Activated CD4-positive, alpha-beta memory T cell treated with anti-CD3 and anti-CD28 coated beads for 36 hours (primary cell): ENCODE measurements at places on chromosomes 11 and 22. TPM values are rescaled to one million over a fixed set of nuclear protein-coding genes. Genes with fewer than 3 reads are reported as not detected.

DNA sequence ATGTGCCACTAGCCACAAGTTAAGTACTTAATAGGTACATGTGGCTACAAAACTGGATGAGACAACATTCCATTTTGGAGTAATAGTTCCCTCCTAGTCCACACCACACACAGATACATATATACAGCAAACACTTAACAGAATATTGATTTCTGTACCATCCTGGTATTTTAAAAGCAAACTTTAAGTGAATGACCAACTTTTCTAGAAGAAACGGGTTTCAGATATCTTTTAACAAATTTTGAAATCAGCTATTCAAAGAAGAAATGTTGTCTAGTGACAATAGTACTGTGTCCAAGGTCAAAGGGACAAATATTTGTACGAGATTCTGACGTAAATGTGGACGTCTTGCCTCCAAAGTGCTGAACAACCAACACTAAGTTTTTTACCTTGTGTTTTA, 12.3 kb upstream of the CARD16 start:
- DNase-seq: no peak

Gene DSCAML1
- total RNA-seq: 0.29 TPM

DNA sequence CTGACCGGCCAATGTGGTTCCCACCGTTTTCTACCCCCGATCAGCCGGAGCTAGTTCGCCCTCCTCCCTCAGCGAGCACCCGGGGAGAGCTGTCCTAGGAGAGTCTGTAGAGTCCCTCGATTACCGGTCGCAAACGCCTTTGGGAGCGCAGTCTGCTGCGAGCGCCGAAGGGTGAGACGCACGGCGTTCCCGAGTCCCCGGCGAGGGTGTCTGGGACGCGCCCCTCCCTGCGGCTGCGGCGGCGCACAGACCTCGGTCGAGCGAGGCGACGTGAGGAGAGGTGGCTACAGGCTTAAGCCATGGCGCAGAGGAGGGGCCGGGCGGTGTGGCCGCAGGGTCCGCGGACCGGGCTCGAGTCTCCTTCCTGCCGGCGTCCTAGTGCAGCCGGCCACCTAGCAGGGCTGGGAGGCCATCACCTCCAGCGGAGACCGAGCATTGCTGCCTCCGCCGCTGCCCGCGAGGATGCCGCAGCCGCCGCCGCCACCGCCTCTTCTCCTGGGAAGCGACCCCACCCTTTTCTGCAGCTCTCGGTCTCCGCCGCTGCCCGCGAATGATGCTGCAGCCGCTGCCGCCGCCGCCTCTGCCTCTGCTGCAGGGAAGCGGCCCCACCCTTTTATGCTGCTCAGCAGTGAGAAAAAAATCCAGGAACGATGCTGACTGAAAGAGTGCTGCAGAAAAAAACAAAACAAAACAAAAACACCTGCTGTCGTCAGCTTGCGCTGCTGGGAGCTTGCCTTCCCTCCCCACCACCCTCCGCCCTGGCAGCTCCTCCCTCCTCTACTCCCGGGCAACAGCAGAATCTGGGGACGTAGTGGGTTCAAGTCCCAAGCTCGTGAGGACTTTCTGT, at the start of gene MAP6:
MAP6 (minus strand) TSS at position 588 of the 847 bp plus-strand sequence. CDS start 669 bp downstream, outside the sequence.
- DNase-seq: peak; percentile 46

DNA sequence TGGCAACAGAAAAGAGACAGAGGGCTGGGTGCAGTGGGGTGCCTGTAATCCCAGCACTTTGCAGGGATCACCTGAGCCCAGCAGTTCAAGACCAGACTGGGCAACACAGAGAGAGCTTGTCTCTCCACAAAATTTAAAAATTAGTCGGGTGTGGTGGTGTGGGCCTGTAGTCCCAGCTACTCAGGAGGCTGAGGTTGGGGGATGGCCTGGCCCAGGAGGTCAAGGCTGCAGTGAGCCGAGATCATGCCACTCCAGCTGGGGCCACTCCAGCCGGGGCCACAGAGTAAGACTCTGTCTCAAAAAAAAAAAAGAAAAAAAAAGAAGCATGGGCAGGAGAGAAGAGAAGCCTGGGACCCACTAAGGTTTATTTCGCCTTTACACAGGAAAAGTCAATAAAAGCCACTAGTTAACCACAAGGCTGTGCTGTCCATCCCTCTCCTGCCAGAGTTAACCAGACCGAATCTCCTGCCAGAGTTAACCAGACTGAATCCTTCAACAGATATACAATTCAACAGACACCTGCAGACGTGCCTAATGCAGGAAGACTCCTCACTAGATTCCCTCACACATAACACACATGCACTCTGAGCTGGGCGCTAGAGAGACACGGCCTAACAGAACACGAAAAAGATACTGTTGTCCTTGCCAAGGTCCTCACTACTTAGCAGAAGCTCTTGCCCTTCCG, 29.8 kb downstream of the MICAL3 start:
- DNase-seq: no peak

Gene OR4D5
- not detected for total RNA-seq

Gene MS4A1
- total RNA-seq: not detected

DNA sequence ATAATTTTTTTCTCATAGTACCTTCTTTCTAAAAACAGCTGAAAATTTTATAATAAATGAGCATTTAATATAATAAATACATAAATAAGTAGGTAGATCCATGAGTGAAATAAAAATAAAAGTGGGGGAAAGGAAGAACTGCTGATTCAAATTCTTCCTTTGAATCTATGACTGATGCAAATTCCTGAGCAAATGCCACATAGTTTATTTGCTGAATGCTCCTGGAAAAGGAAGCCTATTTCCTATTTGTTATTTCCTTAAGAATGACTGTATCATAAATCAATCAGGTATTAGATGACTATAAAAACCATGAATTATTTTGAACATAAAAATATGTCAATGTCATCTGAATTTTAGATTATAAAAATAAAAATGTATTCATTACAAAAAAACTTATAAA, 16.6 kb downstream of the BTBD10 start:
- DNase-seq: no peak

Gene PANX3
- total RNA-seq: not detected

DNA sequence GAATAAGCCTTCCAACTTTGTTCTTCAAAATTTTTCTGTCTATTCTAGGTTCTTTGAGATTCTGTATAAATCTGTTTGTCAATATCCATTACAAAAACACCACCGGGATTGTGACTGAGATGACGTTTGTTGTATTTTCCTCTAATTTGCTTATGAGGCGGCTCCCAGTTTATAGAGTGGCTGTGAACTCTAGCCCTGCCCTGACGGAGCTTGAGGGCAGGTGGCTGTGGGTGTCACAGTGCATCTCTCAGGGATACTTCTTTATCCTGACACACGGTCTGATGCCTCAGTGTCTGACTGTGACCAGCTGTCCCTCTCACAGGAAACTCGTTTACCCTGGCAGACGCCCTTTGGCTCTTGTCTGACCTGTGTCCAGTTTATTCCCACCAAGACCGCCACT, 53.7 kb upstream of the ATXN10 start:
- DNase-seq: no peak

GRCh38 chr22:21990445-21991303, 8.1 kb upstream of the TOP3B start:
- DNase-seq: no peak

DNA sequence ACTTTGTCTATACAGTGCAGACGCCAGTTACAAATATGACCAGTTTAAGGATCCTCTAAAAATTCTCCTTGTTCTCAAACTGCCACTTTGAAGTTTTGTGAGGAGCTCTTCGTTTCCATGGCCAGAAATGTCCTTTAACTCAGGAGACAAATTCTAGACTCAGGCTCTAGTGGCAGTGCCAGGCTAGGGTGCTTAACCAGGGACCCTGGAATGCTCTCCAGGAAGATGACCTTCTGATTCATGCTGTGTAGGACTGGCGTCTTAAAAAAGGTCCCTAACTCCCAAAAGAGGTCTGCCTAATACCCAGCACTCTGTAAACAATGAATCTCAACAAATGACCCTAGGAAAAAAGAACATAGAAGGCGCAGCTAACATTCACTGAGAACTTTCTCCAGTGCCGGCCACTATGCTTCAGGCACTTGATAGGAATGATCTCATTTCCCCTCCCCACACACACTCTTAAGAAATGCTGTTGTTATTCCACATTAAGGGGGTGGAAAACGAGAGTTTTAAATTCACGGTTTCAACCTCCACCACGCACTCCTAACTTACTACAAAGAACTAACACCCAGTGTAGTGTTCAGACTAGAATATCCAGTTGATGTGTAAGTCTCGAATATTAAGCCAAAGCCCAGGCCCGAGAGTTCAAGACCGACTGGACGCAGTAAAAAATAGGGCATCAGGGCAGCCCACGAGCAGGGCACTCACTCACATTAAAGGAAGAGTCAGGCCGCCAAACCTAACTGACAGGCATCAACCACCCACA, 747 bp downstream of the NXF1 start:
- peak; percentile 48 for DNase-seq

GRCh38 chr11:106442032-106442431, 364.6 kb downstream of the AASDHPPT start:
- no peak for DNase-seq

Gene MISFA
- total RNA-seq: 2.2 TPM

DNA sequence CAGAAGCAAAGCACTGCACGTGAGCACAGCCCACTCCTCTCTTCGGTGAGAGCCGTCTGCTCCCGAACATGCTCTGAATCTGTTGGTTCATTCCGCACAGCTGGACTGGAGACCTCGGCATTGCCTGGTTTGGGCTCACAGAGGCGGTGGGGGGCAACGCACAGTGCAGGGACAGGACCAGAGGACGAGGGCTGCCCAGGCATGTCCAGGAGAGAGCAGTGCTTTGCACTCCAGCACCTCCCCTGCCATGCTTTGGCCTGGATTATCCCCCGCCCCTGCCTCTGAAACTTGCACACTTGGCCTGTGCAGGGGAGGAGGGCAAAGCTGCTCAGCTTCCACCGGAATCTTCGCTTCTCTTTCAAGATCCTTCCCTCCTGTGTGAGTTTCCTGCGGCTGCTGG, 536.5 kb downstream of the BRD1 start:
- no peak for DNase-seq

GRCh38 chr11:32396991-32397390, 38.3 kb downstream of the WT1 start:
- no peak for DNase-seq

Gene COX8A
- 581 TPM for total RNA-seq

Gene OR2D2
- total RNA-seq: not detected

DNA sequence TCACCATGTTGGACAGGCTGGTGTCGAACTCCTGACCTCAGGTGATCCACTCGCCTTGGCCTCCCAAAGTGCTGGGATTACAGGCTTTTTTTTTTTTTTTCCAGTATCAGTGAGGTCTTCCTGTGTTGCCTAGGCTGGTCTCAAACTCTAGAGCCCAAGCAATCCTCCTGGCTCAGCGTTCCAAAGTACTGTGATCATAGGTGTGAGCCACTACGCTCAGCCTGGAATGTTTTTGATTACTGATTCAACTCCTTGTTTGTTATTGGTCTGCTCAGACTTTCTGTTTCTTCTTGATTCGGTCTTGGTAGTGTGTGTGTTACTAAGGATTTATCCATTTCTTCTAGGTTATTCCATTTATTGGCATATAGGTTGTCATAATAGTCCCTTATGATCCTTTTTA, 31.3 kb downstream of the NAGA start:
- no peak for DNase-seq

- DNase-seq: no peak
Measured at GRCh38 chr11:20021771-20022362, 138.4 kb downstream of the DBX1 start.

Gene OR5A1
- total RNA-seq: not detected

- no peak for DNase-seq
Measured at GRCh38 chr11:100910808-100911207, 218.8 kb downstream of the PGR start.

- no peak for DNase-seq
Measured at GRCh38 chr11:69199583-69200315, 44.0 kb downstream of the SMIM38 start.

- no peak for DNase-seq
Measured at GRCh38 chr11:11607772-11608171, 14.0 kb downstream of the GALNT18 start.

GRCh38 chr11:64652586-64653387, 61.8 kb downstream of the SLC22A12 start:
- peak; percentile 83 for DNase-seq

GRCh38 chr11:18225913-18226312, 10.7 kb downstream of the SAA4 start:
- no peak for DNase-seq

DNA sequence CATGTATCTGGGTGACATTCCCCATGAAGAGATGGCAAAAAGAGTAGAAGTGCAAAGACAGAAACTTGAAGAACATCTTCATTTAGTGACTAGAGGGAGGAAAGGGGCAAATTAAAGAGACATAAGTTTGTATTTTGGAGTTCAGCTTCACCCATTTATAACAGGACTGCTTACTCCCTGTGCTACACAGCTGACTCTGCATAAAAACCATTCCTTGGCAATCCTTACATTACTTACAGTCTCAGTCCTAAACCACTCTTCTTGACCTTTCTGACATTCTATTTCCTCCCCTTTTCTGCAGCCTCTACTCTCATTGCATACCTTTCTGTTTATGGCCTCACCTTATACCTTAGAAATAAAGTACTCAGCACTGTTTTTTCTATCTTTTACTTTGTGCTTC, 6.8 kb upstream of the SERGEF start:
- no peak for DNase-seq

GRCh38 chr22:27224485-27225374, 567.3 kb downstream of the MIAT start:
- no peak for DNase-seq

GRCh38 chr11:45045683-45046471, 95.2 kb upstream of the TP53I11 start:
- DNase-seq: peak; percentile 38

Gene LIMK2
- total RNA-seq: 42.0 TPM

GRCh38 chr11:96036863-96037262, 113.0 kb upstream of the MTMR2 start:
- no peak for DNase-seq

Gene SCN2B
- not detected for total RNA-seq

DNA sequence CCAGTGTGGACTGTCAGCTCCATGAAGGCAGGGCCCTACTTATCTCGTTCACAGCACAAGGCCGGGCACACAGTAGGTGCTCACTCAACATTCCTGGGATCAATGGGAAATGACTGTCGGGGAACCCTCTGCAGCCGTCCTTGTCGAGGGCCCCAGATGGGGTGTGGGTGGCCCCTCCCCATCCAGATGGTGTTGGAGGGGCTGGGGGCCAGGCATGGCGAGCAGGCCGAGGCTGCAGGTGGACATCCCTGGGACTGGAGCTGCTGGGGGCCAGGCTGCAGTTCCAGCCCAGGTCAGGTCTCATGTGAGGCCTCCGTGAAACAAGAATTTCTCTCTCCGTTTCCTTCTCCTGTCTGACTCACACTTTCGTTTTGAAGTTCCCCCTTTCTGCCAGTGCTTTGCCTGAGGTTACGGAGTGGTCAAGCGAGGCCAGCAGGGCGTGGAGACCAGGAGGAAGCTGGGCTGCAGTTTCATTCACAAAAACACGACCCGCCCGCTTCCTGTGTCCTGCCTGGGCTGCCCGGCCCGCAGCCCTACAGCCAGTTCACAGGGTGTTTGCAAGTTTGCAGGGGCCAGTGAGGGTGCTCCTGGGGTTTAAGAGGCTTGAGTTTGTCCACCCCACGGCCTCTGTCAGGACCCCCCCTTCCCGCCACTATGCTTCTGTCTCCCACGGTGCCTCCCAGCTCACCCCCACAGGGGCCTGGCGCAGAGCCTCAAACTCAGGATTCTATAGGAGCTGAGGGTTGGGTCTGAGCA, 4.5 kb downstream of the MYEOV start:
- DNase-seq: peak; percentile 48

Gene CCDC82
- 30.6 TPM for total RNA-seq

Gene MMP27
- total RNA-seq: not detected

Gene CCDC116
- total RNA-seq: 0.27 TPM
